ENCODE measurements at places on chromosomes 1 and 21.

DNA sequence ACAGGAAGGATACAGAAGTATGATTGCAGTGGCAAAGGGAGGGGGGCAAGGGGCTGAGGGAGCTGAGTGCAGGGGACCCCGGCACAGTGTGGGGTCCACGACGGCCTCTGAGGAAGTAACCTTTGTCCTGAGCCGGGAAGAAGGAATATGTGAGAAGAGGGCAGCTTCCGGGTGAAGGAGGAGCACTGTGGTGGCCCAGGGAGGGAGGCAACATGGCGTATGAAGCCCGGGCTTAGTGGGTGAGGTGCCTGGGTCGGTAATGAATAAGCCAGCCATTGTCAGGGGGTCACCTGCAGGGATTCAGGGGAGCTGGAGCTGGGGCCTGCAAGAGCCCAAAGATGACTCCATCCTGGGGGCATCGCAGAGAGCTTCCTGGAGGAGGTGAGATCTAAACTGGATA lies 200.4 kb downstream of the FOXD2 start:
- DNase-seq = no peak

- DNase-seq = peak; percentile 93
These were observed 3.5 kb upstream of the TIAM1 start for GRCh38 chr21:31347435-31348032.

GRCh38 chr1:19153169-19153568 lies 56.9 kb downstream of the UBR4 start:
- no peak for DNase-seq

- DNase-seq = no peak
These were observed 70.8 kb upstream of the PRKACB start for GRCh38 chr1:84073266-84073665.

GRCh38 chr1:84152649-84153056 lies 8.6 kb downstream of the PRKACB start:
- DNase-seq = no peak

DNA sequence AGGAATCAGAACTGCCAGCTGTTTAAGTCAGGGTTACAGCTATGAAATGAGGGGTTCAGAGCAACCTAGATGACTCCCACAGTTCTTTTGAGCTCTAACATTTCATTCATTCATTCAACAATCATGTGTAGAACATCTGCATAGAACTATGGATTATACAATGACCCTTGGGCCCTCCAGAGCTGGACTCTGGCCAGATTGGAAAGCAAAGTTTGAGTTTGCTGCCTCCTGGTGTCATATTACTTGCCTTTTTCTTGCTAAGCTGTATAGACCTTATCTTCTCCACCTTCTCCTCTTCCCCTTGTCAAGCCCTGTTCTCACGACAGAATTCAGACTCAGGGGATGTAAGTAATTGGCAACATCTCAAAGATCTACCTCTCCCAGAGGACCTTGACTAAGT lies 4.0 kb downstream of the CASQ2 start:
- DNase-seq = no peak

DNA sequence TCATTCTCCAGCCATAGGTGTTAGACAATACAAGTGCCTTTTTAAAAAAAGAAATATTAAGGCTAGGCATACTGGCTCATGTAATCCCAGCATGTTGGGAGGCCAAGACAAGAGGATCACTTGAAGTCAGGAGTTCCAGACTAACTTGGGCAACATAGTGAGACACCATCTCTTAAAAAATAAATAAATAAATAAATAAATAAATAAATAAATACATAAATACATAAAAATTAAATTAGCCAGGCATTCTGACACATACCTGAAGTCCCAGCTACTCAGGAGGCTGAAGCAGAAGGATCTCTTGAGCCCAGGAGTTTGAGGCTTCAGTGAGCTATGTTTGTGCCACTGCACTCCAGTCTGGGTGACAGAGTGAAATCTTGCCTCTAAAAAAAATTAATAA lies 85.8 kb upstream of the ATP1B1 start:
- no peak for DNase-seq

- DNase-seq = no peak
These were observed 9.5 kb upstream of the SLC19A2 start for GRCh38 chr1:169495046-169495775.

- no peak for DNase-seq
These were observed 15.8 kb downstream of the RCSD1 start for GRCh38 chr1:167645625-167646414.

- DNase-seq = no peak
These were observed 6.6 kb downstream of the RSPO1 start for GRCh38 chr1:37628026-37628556.

DNA sequence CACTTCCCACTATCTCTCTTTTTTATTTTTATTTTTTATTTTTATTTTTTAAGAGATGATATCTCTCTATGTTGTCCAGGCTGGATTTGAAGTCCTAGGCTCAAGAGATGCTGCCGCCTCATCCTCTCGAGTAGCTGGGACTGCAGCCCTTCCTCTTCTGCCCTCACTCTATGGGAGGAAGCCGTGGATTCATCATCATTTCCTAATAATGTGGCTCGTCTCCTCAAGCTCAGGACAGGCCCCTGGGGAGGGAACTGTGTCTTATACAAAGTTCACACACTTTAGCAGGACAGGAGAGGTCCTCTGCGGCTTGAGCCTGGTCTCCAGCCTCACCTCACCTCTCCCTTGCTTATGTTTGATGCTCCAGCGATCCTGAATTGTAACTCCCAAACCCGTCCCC lies 16.5 kb upstream of the IFFO2 start:
- DNase-seq = no peak

DNA sequence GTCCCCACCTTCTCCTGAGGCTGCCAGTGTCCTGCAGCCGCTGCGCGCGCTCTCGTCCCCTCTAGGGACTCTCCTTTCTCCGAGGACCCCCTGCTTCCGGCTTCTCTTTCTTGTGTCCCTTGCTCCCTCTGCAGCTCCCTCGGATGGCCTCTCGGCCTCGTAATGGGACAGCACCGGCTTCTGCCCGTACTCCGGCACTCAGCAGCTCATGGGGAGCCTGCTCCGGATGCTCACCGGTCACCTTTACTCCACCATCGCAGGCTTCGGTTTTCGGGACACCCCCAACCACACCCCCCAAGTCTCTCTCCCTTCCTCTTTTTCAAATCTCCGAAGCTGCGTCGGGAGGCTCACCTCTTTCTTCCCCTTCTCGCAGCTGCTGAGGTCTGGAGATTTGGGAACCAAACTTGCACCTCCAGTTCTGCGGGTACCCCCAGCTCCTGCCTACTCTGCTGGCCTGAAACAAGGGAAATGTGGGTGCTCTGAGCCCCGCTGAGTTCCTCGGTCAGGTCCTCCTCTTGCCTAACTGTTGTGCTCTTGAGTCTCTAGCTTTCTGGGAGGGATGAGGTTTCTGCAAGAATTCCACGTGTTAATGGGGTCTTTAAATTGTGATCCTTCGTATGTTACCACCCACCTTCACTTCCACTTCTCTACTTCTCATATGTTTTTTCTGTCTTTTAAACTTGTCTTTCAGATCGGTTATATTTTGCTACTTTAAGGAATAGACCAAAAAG lies 930 bp downstream of the CDC14A start:
- peak; percentile 22 for DNase-seq

DNA sequence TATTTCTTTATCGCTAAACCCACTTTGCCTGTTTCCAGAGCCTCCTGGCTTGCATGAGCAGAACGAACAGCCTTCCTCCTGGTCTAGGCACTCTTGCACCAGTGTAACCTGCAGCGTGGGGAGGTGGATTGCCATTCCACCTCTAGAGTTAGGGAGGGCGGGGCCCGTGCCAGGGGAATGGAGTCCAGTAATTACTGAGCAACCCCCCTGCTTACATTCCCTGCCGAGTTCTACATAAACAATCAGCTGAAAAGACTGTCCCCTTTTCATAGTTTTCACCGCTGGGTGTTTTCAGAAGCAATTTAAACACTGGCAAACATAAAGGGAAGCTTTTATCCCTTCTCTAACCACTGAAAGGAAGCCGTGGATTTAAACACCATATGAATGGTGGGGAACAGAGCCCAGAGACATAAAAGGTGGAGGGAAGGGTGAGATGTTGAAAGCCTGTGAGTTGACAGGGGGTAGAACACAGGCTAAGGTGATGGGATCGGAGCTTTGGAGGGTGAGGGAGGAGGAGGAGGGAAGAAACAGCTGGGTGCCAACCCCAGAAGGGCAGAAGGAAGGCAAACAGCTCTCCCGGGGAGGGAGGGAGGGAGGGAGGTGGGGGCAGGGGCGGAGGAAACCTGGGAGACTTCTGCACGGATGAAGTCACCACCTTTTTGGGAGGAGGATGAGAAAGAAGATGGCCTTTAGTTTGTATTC lies 68.0 kb upstream of the WDR26 start:
- DNase-seq = peak; percentile 13

DNA sequence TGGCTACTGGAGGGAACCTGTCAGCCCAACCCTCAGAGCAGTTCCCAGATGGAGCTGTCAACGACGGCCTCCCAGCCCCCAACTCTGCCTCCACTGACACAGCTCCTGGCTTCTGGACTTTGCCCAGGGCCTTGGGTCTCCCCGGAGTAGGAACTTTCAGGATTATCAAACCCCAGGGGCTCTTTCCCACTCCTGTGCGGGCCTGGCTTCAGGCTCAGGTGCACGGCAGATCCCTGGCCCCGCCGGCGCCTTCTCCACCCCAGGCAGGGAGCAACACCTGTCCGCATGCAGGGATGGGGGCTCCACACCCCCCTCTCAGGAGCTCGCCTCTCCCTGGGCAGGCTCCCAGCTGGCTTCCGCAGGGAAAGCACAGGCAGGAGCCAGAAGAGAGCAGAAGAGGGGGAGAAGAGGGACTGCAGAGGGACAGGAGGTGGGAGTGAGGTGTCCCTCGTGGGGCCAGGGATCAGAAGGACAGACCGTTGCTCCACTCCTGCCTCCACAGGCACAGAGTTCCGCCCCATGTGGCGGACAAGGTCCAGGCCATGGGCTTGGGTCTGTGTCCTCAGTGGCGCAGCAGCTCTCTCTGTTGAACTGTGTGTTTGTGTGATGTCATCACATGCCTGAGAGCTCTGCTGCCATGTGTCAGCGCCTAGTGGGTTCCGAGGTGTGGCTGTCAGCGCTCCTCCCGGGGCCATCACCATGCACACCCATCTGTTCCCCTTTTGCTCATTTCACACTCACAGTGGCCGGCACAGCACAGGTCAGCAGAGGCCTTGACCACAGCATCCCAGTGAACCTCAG lies 107.7 kb downstream of the PDE9A start:
- DNase-seq = peak; percentile 70

- DNase-seq = no peak
These were observed 47.1 kb upstream of the ETS2 start for GRCh38 chr21:38758501-38759214.

GRCh38 chr1:22850281-22850680 lies 122.4 kb downstream of the LACTBL1 start:
- DNase-seq = no peak

DNA sequence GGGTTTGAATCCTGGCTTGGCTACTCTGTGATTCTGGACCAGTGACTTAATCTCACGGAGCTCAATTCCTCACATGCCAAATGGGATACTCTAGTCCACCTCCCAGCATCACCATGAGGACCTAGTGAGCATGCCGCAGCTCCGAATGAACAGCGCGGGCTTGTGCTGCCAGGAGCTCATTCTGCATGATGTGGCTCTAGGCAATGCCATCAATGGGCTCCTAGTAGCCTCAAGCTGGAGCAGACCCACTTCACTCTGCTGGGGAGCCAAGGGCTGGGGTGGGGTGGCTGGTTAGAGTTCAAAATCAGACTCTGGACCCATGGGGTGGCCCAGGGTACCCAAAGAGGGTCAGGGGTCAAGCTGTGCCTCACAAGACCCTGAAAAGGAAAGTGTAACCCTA lies 41.5 kb downstream of the CDK18 start:
- no peak for DNase-seq

DNA sequence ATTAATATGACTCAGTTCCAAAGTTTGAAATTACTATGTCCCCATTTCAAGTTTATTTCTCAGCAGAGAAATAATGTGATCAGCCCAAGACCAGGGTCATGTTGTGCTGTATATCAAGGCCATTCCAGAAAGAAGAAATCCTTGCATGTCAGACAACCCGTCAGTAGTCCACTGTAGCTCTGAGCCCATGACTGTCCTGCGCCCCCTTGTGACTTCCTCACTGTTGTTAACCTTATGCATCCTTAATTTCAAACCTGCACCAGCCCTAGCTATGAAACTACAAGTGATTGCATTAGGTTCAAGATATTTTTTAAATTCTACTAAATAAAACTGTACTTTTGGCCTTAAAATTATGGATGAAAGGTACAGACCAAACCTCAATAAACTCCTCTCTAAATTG lies 133.0 kb downstream of the LRRC7 start:
- DNase-seq = peak; percentile 22

DNA sequence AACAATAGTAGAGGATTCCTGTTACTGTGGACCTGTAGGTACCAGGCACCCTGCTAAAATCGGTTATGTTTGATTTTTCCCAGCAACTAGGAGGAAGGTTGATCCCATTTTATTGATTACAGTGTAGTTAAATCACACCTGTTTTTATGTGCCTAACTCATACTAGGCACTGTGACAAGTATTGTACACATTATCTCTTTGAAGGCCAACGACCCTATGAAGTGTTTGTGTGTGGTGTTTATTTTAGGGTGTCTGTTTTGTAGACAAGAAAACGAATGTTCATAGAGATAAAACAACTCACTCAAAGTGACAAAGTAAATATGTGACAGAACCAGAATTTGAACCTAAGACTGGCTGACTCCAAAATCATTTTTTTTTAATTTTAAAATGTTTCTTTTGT lies 49.5 kb downstream of the FGGY start:
- no peak for DNase-seq

GRCh38 chr1:37893673-37894072 lies 34.3 kb upstream of the MTF1 start:
- no peak for DNase-seq

DNA sequence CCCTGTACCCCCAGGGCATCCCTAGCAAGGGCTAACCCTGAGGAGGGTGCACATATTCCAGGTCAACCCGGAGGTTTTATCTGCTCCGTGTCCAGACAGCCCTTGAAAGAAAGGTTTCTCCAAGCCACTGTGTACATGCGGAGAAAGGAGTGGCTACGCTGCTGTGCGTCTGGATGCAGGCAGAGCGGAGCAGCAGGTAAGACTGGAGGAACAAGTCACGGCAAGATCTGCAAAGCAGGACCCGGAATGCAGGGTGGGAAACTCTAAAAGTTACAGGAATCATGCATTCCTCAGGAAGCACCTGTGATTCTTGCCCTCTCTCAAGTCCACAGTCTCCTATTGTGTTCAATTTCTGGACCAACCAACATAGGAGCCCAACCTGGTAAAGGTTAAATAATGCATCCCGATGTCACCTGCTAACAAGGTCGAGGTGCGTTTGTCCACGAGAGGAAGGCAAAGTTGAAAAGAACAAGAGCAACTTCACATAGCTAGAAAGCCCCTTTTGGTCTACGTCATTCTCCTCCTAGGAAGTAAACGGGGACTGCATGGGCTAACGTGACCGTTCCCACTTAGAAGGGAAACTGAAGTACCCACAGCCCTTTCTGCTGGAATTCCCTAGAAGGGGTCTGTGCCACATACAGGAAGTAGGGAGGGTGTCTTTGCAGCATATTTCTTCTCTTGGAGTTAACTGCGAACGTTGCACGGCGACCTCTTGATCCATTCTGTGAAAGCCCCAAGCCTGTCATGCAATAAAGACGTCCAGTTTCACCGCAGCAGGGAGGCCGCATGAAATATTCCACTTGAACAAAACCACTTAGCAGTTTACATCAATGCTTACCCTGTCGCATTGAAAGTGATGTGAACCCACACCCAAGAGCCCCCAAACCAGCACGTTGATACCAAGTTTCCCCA lies 5.8 kb downstream of the TIAM1 start:
- no peak for DNase-seq

- no peak for DNase-seq
These were observed 137.0 kb upstream of the LMO4 start for GRCh38 chr1:87191646-87192045.

GRCh38 chr1:109770331-109771095 lies 6.8 kb upstream of the EPS8L3 start:
- peak; percentile 41 for DNase-seq

GRCh38 chr1:145956781-145957442 lies 905 bp downstream of the LIX1L start:
- DNase-seq = peak; percentile 31

Data from cerebellar cortex (tissue), 1 donor.